CD4-positive, alpha-beta T cell treated with Interleukin-17A for 4 hours (primary cell): ENCODE measurements at places on chromosomes 2 and 18.

DNA sequence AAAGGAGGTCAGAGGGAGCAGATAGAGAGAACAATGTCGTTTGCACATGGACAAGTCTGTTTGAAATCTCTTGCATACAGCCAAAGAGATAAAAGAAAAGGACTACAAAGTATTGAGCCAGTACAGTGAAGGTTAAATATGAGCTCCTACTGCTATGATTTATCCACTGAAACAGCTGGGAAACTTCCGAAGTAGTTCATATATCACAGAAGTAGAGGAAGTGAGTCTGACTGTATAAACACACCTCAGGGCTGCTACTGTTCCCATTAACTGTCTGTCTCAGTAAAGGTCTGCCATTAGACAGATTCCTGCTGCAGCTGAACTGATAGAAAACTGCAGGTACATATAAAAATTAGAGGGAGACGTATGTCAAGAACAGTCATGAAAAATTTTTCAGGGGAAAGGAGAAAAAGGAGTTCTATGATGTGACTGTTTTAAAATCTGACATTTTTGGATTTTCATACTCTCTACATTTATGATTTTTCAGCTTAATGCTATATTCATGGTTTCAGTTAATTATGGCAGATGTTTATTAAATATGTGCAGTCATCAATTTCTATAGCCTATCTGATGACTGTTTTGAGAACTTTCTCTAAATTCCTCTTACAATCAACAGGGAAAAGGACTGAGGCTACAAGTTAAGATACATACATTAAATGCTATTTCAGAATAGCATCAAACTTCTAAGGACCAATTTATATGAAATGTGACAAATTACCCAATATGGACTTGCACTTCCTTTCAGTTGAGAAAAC lies 364.7 kb downstream of the ERBB4 start:
- no peak for DNase-seq

- no peak for DNase-seq
Observed at GRCh38 chr2:221075203-221075602, 496.9 kb downstream of the EPHA4 start.

DNA sequence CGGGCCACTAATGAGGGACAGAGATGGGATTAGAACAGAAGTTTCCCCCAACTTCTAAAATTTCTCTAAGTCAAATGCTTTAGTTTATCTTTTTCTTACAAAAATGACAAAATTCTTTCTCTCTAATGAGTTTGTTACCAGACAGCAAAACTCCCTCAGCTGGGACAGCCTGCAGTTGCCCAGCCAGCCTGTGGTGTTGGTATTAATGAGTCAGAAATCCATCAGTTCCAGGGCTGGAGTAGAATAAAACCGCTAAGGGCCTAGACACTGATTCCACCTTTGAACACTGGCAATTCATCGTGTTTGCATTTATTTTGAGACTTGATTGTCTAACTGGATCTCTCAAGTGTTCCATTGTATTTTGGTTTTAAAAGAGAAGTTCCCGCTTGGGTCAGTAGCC lies 38.3 kb upstream of the SMAD2 start:
- no peak for DNase-seq

GRCh38 chr18:44763327-44763726 lies 82.6 kb downstream of the SETBP1 start:
- DNase-seq = no peak
